ENCODE measurements at places on chromosomes 3 and 15.

- DNase-seq, result no peak
Observed at GRCh38 chr15:73571346-73571745, 61.8 kb downstream of the NPTN start.

DNA sequence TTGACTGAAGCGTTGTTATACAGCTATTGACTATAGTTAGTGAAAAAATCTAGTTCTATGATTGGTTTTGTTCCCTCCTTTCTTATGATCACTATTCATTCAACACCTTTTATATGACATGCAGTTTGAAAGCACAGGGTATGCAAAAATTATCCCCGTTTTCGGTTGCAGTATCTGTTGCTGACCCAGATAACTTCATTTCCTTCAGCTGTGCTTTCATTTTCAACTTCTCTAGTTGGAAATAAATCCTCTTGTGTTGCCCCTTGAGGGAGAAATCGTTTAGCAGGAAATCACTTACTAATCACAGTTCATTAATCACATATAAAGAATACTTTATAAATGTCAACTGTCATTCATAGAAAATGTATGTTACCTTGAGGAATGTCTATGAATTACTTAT, 55.1 kb downstream of the MBNL1 start:
- DNase-seq, result peak; percentile 24

- DNase-seq, result no peak
Observed at GRCh38 chr3:138389144-138389601, 40.8 kb downstream of the MRAS start.

DNA sequence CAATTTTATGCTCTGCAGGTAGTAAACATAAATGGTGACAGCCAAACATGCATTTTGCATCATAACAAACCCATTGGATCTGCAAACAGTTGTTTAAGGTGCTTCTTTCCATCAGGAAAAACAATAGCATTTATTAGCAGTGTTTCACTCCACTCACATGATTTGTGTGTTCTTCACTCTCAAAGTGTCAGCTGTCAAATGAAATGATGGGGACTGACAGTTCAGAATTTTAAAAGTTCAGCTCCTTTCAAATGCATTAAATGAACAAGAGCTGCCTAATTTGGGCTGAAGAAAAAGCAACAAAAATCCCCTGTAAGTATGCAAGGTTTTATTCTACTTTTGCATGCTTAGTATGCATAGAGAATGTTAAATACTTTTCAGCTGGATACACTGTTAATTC, 145.2 kb upstream of the CDIN1 start:
- no peak for DNase-seq

GRCh38 chr15:62969442-62970089, 73.0 kb upstream of the TPM1 start:
- DNase-seq, result no peak

DNA sequence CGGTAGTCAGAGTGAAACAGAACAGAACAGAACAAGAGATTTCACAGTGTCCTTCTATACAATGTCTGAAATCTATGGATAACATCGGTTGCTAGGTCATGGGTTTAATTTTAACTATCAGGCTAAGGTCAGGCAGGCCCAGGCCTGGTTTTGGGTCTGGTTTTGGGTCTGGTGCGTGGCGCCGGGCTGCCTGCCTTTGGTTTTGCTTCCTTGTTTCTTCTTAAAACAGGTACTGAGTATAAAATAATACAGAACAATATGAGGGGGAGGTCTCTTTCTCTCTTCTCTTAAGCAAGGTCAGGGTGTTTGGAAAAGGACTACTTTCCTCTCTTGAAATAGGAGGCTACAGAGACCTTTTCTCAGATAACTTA, 1.4 kb downstream of the AEN start:
- DNase-seq, result no peak

GRCh38 chr15:75502360-75502759, 50.9 kb upstream of the SIN3A start:
- DNase-seq, result no peak

DNA sequence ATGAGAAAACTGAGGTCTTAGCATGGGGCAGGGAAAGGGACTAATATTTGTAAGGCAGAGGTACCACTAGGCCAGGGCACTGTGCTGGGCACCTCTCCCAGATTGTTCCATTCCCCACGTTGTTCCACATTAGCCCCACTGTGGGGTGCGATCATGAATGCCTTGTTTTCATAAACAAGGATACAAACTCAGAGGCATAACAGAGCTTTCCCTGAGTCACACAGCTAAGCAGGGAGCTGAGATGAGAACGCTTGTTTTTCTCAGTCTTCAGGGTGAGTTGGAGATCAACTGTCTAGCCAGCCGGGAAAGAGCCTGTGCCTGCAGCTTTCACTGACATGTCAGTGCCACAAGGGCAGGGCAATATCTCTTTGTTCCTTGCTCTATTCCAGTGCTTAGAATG, 47.9 kb upstream of the ITGA11 start:
- DNase-seq, result no peak

GRCh38 chr15:68302729-68303128, 25.2 kb downstream of the FEM1B start:
- DNase-seq, result no peak

- no peak for DNase-seq
Observed at GRCh38 chr3:50156549-50157493, 1.7 kb downstream of the SEMA3F start.

- DNase-seq, result no peak
Observed at GRCh38 chr3:99957151-99957796, 139.6 kb downstream of the CMSS1 start.

GRCh38 chr3:116966649-116967048, 257.1 kb downstream of the TUSC7 start:
- DNase-seq, result no peak

DNA sequence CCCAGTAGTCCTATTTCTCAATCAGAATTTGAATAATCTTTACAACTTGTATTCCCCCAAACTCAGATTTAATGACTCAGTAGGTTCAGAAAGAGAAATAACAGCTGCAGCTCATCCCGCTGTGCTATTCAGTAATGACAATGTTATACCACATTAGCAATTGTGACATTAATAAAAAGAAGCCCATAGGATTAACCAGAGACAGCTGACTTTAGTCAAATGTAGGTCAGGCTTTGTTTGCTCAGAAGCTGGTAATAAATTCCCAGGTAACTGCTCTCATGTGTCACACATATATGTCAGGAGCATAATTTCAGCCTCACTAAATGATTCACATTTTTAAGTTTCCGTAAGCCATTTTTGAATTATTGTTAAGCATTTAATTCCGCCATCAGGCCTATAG, 222.0 kb upstream of the UBE2E2 start:
- DNase-seq, result no peak

DNA sequence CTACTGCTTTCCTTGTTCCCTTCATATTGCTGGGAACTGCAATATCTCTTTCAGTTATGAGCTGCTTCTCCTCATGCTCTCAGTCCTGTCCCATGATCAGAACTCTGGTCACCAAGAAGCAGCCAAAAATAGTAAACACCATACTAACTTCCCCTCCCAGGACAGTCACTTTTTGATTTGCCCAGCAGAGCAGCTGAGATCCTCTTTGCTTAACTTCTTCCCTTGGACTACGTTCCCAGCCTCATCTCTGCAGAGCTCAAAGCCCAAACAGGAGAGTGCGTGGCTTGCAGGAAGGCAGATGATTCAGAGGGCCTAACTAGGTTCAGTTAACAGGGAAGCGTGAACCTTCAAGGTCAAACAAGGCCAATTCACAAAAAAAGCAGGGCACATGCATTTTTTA, 153.2 kb downstream of the CTNNB1 start:
- no peak for DNase-seq

DNA sequence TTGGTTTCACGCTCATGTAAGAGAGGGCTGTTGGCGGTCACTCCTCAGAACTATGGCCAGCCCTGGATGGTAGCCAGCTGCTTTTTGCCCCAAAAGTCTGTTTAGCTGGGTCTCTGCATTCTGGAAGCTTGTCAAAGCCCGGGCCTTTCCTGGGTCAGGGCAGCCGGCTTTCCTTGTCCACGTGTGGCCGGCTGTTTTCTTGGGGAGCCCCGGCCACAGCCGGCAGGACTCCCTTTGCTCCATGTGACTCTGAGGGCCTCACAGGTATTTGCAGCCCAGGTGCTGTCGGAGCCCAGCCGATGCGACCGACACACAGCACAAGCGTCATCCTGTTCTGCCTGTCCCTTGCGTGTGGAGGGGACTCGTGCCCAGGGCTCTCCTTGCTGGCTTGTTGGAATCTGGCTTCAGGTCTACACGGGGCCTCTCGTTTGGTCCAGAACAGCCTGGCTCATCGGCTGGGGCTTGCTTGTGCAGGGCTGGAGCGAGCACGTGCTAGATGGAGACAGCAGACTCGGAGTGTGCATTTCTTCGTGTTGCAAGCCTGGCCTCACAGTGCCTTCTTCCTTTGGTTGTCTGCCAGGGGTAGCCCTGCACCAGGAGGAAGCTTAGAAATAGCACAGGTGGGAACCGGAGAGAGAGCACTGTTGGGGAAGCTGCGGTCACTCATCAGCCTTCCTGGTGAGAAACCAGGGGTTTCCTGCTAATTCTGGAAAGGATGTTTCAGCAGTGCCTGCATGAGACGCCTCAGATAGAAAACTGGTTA, 51.5 kb downstream of the PGPEP1L start:
- no peak for DNase-seq

DNA sequence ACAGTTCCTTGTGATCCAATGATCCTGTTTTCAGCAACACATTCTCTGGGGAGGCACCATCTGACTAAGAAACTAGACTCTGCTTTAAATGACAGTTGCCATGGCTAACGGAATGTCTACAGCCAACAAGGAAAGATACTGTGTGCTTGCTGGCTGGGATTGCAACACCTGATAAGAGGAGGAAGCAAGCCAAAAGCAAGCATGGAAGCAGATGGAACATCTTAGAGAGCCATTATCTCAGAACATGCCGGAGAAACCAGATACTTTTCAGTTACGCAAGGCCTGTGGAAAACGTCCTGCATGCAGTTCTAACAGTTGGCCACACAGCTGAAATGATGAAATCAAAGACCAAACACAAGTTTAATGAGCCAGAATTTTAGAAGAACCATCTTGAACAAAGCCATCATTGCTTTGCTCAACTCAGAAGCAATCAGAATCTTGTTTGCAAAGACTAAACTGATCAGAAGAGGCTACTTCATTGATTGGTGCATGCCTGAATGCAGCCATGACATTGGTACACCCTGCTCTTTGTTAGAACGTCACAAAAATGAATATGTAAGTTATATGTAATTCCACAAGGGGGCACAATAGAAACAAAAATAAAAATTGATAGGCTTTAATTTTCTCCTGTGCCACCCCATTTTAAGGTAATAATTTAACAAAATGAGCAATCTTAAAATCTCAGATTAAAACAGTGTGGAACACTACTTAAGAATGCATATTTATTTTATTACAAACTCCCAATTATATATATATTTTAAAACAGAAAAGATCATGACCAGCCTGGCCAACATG, 50.8 kb downstream of the GXYLT2 start:
- peak; percentile 69 for DNase-seq

DNA sequence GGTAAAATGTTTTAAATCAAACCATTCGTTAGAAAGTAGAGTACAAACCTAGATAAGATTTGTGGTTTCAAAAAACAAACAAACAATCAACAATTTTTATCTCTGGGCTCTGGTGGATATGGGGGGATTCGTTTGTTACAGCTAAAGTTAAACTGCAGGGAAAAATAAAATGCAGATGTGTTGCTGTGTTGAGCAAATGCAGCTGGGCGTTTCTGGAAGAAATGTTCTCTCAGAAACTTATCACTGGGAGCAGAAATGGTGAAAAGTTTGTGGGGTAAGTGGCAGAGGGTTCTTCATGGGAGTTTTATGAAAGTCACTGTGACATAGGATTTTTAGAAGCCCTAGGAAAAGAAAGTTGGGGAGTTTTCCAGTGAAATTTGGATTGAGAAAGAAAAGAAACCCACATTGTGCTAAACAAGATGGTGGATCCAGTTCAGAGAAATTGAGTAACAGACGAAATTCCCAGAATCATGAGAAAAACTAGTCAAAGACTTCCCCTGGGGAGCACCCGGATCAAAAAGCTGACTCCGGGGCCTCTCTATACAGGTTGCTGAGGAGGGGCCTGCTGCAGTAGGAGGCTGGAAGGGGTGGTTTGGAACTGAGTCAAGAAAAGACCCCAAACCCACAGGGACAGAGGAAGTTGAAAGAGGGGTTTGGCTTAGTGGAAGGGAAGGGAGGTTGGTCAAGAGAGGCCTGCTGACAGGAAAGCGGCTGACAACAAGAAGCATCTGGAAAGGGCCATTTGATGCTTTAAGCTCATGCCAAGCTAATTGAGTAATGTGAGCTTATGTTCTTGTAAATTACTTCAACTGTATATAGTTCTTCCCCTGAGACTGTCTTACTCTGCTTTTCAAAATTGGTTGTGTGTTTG, 108.7 kb downstream of the RARB start:
- DNase-seq, result no peak

GRCh38 chr3:149586871-149587270, 71.0 kb downstream of the WWTR1 start:
- DNase-seq, result no peak

GRCh38 chr3:3447641-3448040, 268.1 kb upstream of the CRBN start:
- DNase-seq, result no peak

GRCh38 chr15:86892774-86893449, 813.2 kb downstream of the AGBL1 start:
- DNase-seq, result no peak

DNA sequence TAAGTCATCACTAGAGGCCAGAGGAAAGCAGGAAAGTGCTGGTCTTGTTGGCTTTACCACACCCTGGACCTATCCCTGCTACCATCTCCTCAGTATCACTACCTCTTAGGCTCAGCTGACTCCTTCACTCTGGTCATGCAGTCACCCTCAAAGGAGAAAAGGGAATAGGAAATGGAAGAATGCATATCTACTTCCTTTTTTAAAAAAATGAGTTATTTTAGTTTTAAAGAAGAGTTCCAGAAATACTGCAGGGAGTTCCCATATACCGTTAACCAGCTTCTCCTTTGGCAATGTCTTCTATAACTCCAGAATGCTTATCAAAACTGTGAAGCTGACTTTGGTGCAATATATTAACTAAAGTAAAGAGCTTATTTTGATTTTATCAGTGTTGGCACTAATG, 688.6 kb downstream of the DIPK2A start:
- no peak for DNase-seq

GRCh38 chr3:13110678-13111116, 37.5 kb upstream of the IQSEC1 start:
- peak; percentile 75 for DNase-seq

DNA sequence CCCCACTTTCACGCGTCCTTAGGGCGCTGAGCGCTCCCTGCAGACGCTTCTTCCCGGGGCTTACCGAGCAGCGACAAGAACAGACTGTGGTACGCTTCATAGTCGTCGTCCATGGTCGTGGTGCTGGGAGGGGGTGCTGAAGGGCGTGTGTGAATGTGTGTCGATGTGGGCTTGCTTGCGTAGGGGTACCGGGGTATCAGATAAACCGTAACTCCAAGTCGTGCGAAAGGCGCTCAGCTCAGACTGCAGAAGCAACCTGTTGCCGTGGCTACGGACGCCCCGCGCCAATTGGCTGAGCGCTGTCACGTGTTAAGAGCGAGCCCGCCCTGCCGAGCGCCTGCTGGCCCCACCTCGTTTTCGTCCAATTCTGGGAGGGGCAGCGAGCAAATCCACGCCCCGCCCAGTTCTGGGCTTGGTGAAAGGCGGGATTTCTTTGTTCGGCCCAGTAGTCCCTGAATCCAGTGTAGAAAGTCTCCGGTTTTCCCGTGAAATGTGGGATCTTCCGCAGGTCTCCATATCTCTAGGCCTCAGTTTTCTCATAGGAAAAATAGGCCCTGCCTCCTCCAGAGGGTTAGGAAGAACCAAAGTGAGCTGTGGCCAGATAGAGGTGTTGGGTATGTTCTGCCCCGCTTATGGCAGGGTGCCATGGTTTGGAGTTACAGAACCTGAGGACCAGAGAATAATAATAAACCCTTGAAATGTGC, at the start of gene EFCAB12:
TSS of gene EFCAB12 (minus strand) at position 261 of the 704 bp plus-strand sequence. CDS start at position 113, 148 bp downstream.
- DNase-seq, result peak; percentile 89

- no peak for DNase-seq
Observed at GRCh38 chr15:94001255-94001801, 230.0 kb upstream of the MCTP2 start.

GRCh38 chr3:149575961-149576564, 81.8 kb downstream of the WWTR1 start:
- no peak for DNase-seq
